ENCODE measurements at places on chromosomes 4 and X. TPM values are rescaled to one million over a fixed set of nuclear protein-coding genes. Genes with fewer than 3 reads are reported as not detected.

GRCh38 chrX:84218726-84219125, 30.7 kb upstream of the RPS6KA6 start:
- DNase-seq: no peak

GRCh38 chr4:118923891-118924290, 35.2 kb downstream of the SYNPO2 start:
- DNase-seq: no peak

GRCh38 chr4:6027392-6027791, 9.2 kb upstream of the C4orf50 start:
- no peak for DNase-seq

GRCh38 chrX:134971926-134972325, 18.9 kb upstream of the SMIM10 start:
- no peak for DNase-seq

Gene SLC10A3
- 20.3 TPM for polyA plus RNA-seq

Gene DCAF4L1
- 0.17 TPM for polyA plus RNA-seq

Data from left renal cortex interstitium (tissue), 4 donors.